ENCODE measurements at places on chromosomes 3 and 15.
A peak's percentile ranks its signal among the peaks of the same experiment; 100 is the strongest.

GRCh38 chr15:25860885-25861866, 2.0 kb downstream of the ATP10A start:
- no peak for DNase-seq

DNA sequence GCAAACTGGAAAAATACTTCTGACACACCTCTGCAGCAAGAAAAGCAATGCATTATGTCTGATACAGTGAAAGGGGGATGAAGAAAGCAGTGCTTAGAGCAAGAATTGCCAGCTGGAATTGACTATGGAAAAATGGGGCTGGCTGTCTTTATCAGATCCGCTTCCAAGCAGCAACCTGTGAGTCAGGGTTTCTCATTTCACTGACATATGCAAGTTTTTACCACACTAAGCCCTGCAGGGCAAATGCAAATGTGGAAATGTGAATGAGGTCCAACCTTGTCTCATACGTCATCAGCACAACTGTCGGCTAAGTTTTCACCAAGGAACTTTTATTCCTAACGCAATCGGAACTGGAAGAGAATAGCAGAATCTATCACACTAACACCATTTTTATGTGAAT, 172.5 kb upstream of the GADL1 start:
- no peak for DNase-seq

- DNase-seq = no peak
Observed at GRCh38 chr15:67931861-67932260, 92.0 kb upstream of the RNU6-1 start.

DNA sequence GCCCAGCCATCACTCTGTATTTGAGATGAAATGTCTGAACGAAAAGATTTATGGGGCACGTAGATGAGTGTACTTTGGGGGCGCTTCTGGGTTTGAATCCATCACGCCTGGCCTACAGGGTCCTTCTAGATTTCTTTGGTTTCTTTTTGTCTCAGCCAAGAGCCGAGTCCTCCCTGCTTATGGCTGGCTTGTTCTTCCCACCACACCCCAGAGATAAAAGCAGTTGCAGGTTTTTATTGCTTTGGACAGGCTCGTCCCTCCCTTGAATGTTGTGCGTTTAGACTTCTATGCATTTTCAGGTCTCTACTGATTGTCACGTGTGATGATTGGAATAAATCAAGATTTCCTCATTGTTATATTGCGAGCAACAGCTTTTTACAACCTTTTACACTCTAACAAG, 104.8 kb upstream of the CHRNA7 start:
- DNase-seq = no peak

GRCh38 chr3:49711489-49711888, 8.0 kb downstream of the AMIGO3 start:
- no peak for DNase-seq

GRCh38 chr15:98823012-98823458, 174.7 kb downstream of the IGF1R start:
- DNase-seq = no peak

DNA sequence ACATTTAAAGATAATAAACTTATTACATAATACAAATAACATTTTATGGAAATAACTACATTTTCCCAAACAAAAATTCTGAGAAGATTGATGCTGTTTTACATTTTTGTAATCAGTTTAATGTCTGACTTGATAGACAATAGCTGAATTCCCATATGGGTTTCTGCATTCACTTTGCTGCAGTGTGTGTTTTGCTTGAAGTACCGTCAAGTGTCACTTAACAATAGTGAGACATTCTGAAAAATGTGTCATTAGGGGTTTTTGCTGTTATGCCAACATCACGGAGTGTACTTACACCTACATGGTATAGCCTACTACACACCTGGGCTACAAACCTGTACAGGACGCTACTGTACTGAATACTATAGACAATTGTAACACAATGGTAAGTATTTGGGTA, 57.5 kb downstream of the USF3 start:
- no peak for DNase-seq

- DNase-seq = no peak
Observed at GRCh38 chr3:101665357-101665756, 11.6 kb downstream of the ZBTB11 start.

DNA sequence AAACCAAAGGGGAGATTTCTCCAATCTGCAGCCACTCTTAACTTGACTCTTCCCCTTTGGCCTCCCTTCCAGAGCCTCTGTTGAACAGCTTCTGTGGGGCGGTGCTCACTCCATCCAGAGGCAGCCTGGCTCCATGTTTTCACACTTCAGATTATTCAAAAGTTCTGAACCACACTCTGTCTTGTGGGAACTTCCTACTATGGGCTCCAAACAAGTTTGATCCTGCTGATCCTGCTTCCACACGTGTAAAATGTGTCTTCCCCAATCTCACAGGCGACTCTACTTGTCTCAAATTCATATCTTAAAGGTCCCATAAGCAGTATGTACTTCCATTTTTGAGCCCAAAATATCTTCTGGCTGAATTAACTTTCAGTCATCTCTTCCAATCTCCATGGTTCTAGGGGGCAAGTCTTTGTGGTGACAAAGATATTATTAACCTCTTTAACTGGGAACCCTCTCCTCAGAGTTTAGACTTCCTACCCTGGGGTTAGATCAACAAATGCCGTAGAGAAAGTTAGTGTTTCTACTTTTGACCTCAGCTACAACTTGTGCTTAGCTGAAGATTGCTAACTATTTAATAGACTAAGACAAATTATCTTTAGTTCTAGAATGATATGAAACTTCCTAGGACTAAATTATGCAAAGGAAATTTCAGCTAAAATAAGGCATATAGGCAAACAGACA, 176.3 kb upstream of the BCL6 start:
- DNase-seq = no peak

GRCh38 chr3:65655061-65655460, 383.7 kb downstream of the MAGI1 start:
- DNase-seq = no peak

DNA sequence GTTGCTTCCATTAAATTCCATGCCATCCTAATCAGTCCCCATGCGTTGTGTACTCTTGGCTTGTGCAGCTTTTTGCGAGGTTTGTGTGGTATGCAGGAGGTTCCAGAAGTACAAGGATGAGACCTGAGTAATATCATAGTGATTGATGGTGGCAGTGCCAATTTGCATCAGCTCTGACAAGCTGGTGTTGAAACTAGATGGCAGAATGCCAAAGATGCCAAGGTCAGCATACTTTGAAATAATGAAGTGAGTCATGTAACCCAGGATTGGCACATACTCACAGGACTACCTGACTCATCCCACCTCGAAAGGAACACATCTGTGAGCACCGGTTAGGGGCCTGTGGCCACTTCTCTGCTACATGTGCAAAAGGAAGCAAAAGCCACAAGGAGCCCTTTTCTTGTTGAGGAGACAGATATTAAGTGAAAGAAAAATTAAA, 14.3 kb downstream of the KAT2B start:
- DNase-seq = peak; percentile 59

GRCh38 chr3:106688464-106688863, 688.8 kb upstream of the CCDC54 start:
- DNase-seq = no peak

- no peak for DNase-seq
Observed at GRCh38 chr3:153820035-153820434, 301.2 kb upstream of the ARHGEF26 start.

DNA sequence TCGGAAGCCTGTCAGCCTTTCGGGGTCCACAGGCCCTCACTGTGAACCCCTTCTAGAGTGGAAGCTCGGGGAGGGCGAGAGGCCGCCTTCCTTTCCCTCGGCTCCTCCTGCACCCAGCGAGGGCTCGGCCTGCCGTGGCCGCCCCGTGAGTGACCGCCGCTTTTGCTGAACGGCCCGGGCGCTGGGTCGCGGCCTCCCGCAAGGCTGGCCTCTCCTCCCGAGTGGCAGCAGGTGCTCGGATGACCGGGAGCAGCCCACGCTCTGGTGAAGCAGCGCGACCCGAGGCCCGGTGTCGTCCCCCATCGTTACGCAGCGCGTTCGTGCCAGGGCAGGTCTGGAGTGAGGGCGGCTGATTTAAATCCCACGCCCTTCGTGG, 53.8 kb downstream of the LRRK1 start:
- no peak for DNase-seq

- DNase-seq = no peak
Observed at GRCh38 chr15:57323806-57324589, 52.3 kb upstream of the CGNL1 start.

- no peak for DNase-seq
Observed at GRCh38 chr3:73868688-73869315, 244.1 kb upstream of the PDZRN3 start.

DNA sequence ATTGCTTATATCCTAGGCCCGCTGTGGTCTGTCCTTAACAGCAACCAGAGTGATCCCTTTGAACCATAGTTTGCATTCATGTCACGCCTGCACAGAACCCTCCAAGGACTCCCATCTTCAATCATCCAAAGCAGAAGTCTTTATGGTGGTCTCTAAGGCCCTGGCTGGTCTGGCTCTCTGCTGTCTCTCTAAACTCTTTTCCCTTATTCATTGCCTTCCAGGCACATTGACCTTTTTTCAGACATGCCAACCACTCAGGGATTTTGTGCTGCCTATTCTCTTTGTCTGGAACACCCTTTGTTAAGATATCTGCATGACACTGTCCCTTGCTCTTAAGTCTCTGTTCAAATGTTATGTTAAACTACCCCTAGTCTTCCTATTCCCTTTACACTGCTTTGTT, 21.9 kb upstream of the ZBTB47 start:
- DNase-seq = no peak

GRCh38 chr15:24764375-24765171, 89.0 kb downstream of the NPAP1 start:
- DNase-seq = no peak

DNA sequence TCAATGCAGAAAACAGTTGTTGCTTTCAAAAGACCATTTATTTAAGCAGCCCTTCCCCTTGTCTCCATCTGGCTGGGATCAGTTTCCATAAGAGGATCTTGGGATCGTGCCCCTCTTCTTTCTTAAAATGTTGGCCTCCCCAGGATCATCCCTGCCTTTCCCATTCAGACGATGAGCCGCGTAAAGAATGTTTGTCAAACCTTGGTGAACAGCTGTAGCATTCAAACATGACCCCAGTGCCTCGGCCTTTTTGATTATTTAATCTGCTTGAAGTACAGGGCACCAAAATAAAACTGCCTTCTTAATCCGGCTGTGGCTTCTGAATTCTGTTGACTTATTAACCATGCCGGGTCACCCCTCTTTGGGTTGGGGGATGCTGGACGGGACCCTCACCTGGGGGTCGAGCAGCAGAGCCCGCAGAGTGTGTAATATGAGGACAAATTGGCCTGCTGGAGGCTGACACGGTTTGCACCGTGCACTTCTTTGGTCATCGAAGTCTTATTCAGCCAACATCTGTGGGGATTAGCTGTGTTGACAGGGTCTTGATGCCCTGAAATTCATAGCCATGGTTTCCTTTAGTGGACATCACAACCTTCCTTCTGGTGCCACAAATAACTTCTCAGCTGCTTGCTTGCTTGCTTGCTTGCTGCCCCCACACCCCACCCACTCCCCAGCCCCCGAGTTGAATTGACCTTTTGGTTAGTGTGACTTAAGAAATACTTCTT, at the start of gene LRTM1:
Gene LRTM1 (minus strand): TSS at position 14 of the 725 bp plus-strand sequence. CDS start 148 bp downstream, outside the sequence.
- no peak for DNase-seq

- no peak for DNase-seq
Observed at GRCh38 chr15:73711526-73711925, 27.3 kb downstream of the CD276 start.

- no peak for DNase-seq
Observed at GRCh38 chr15:26631894-26632293, 141.0 kb downstream of the GABRB3 start.

DNA sequence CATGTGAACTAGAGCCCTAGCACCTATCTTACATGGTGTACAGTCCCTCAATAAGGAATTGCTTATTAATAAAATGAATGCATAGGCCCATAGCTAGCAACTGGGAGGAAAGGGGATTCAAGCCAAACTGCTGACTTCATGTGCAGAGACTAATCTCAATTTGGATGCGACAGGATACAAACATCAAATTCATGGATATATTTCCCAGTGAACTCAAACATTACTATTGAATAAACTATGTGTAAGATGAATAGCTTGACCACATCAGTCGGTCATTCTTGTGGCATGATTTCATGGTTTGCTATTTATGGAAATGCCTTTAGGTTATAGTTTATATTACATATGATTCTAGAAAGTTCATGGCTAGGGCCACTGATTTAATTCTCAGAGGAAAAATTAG, 268.6 kb upstream of the SLITRK3 start:
- DNase-seq = no peak

DNA sequence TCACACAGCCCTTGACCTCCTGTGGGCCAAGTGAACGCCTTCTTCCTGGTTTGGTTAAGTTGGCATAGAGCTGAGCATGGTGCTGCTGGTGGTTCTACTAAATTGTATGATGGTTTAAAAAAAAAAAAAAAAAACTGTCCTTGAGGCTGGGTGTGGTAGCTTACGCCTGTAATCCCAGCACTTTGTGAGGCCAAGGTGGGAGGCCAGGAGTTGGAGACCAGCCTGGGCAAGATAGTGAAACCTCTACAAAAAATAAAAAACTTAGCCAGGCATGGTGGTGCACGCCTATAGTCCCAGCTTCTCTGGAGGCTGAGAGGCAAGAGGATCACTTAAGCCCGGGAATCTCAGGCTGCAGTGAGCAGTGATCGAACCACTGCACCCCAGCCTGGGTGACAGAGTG, 58.9 kb upstream of the FLNB start:
- DNase-seq = no peak

- no peak for DNase-seq
Observed at GRCh38 chr15:62183130-62183529, 18.0 kb upstream of the C2CD4B start.

- no peak for DNase-seq
Observed at GRCh38 chr3:106560451-106560966, 691.7 kb upstream of the CBLB start.

DNA sequence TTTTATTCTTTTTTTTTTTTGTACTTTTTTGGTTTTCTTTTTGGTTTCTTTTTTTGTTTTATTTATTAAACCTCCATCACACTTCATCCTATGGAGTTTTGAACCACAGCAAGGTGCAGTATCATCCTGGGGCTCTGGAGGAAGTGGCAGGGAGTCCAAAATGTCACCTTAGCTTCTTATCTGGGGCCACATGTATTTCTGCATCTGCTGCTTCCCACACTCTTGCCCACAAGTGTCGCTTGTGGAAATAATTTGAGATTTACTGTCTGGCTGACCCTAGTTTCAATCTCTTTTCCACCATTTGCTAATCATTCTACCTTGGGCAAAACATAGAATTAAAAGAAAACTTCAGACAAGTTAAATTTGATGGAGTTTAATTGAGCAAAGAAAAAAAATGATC, 6.4 kb downstream of the OPA1 start:
- no peak for DNase-seq

- no peak for DNase-seq
Observed at GRCh38 chr3:45043728-45044299, 17.7 kb downstream of the CLEC3B start.

Data from activated T-helper 9 cell treated with anti-CD3 and anti-CD28 coated beads, Interleukin-2, amount 50 U/mL, for 16 hours (primary cell).